Hair follicle dermal papilla cell (primary cell): ENCODE measurements at places on chromosomes 6 and 20. TPM values are rescaled to one million over a fixed set of nuclear protein-coding genes. Genes with fewer than 3 reads are reported as not detected.

The EBF4 gene
- 0.73 and 3.1 TPM in 2 replicates for total RNA-seq

The TMC2 gene
- total RNA-seq, result not detected in 2 replicates

The ERVFRD-1 gene
- not detected in 2 replicates for total RNA-seq

The TREM1 gene
- total RNA-seq, result not detected in 2 replicates

The SFTA2 gene
- total RNA-seq, result not detected in 2 replicates

The KHDC1L gene
- 1.1 TPM in 1 of 2 replicates, not detected in the other for total RNA-seq

The SMLR1 gene
- total RNA-seq, result under 0.01 TPM in 1 of 2 replicates, not detected in the other

The RAMACL gene
- 3.1 and 3.4 TPM in 2 replicates for total RNA-seq

The CD109 gene
- total RNA-seq, result 170 and 206 TPM in 2 replicates
